Esophagus muscularis mucosa (tissue), 4 donors: ENCODE measurements at places on chromosomes 3 and 15. TPM values are rescaled to one million over a fixed set of nuclear protein-coding genes. Genes with fewer than 3 reads are reported as not detected.

DNA sequence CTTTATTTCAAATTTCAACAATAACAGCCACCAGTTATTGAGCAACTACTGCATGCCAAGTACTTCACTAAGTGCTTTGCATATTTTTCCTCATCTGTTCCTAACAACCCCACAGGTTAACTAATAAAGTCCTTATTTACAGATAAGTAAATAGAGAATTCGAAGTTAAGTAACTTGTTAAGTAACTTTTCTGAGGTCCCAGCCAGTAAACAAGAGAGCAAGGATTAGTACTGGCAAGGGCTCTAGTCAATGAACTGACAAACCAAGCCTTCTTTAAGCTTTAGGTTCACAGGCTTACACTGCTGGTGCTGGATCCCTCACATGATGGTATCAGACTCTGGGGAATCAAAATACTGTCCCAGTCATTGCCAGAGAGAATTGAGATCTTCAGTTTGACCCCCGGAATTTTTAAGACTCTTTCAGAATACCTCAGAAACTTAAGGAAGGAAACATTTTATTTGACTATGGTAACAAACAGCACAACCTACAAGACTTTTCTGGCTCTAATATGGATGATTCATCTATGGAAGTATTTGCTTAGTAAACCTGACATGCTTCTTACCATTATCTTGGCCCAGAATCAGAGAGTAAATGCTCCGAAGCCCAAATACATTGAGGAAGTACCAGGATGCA lies 16.5 kb downstream of the EMC3 start:
- no peak for DNase-seq

KNL1 gene
- total RNA-seq: 0.06 TPM

DNA sequence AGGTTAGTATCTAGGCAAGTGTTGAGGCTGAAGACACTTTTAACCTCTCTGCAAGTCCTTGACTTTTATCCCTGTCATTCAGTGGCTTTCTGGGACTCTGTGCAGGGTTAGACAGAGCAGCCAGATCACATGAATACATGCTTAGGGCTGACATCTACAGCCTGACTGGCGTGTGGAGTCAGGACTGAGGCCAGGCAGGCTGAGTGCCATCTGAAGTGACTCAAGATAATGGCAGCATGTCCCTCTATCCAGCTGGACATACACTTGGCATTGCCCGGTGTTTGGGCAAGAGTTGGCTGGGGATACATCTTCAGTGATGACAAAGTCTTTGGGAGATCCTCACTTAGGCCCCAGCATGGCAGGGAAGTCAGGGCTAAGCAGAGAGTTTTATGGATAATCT lies 22.4 kb downstream of the DUOX2 start:
- no peak for DNase-seq

TTLL13 gene
- 0.42 TPM for total RNA-seq

DNA sequence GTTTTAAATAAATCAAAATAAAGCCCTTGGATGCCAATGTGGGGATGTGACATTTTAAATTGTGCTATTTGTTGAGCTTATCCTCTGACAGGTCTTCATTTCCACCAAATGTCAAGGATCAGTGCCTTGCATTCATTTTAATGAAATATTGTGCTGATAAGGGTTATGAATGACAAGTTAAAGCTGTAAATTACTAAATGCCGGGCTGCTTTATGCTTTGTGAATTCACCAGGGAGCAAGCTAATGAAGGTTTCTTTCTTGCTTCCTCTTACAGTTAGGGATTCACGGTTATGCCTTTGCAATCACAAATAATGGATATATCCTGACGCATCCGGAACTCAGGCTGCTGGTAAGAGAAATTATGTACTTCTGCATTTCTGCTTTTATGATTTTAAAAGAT lies 81.7 kb downstream of the LRTM1 start:
- DNase-seq: no peak

DNA sequence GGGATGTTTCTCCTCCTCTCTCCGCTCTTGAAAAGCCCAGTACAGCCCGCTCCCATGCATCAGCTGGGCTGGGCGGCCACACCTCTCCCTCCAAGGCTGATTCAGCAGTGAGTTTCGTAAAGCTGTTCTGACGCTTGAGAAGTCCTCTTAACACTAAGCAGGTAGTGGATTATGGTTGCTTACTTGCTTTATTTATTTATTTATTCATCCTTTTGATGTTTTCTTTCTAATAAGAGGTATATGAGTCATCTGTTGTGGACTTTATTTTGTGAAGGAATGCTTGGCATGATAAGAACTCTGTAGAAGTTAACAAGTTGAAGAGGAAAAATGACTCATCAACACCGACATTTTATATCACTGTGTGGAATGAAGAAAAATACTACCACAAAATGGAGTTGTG lies 285.0 kb downstream of the SQOR start:
- DNase-seq: no peak

DNA sequence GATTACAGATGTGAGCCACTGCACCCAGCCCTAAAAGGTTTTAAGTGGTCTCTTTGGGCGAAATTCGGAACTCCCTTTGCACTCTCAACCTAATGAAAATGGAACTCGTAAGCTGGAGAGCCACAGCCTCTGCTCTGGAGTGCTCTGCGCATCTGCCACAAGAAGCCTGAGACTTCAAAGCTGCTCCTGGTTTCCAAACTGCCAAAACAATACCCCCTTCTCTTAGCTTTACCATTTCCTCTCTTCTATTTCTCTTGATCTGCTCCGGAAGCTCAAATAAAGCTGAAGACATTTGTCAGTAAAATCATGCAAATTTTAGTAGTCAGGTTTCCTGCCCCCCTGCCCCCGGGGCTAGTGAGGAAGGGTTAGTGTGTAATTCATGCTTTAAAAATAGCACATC lies 312.7 kb downstream of the MFSD1 start:
- DNase-seq: no peak

NOX5 gene
- total RNA-seq: 0.23 TPM

ZNF501 gene
- 6.6 TPM for total RNA-seq

GRCh38 chr3:181210275-181210674 lies 220.7 kb upstream of the DNAJC19 start:
- DNase-seq: no peak

IMPG2 gene
- 0.83 TPM for total RNA-seq

GRCh38 chr3:23795096-23795495 lies 10.7 kb upstream of the UBE2E1 start:
- DNase-seq: no peak

DNA sequence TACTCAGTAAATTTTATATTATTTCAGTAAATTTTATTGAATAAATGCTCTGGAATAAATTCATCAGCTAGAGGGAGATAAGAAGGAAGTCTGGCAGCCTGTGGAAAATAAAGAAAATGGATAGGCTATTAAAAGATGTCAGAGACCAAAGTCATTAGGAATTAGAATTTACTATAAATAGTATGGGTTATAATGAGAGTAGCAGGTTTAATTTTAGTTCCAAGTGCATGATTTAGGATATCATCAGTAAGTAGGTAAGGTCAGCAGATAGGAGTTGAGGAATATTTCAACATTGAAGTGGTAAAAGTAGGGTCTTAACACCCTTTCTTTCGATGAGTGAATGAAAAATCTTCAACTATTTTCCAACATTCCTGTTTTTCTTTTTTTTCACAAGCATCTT lies 64.6 kb downstream of the SNRPN start:
- no peak for DNase-seq

DNA sequence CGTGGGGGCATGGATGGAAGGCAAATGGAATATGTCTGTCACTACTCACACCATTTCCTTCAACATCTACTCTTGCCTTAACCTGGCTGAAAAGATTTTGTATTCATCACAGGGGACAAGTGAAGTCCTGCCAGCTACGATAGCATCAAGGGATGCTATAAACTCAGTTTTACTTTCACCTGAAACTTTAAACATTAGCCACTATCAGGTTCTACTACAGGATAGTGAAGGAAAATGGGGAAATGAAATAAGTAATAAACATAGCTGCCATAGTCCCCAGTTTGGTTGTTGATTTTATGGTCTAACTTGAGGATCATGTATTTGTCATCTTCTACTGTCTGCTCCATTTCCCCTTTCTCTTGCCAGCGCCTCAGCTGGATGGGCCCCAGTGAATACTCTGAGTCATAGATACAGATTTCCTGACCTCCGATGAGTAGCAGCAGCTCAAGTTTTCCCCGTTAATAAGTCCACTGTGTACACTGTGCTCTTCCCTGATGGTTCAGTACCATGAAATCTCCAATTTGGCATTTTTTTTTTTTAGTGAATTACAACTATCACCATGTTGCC lies 338.2 kb upstream of the SLCO3A1 start:
- no peak for DNase-seq

WDR5B gene
- total RNA-seq: 3.0 TPM
